HuH-7 (cell line): ENCODE measurements at places on chromosomes 4 and X.

DNA sequence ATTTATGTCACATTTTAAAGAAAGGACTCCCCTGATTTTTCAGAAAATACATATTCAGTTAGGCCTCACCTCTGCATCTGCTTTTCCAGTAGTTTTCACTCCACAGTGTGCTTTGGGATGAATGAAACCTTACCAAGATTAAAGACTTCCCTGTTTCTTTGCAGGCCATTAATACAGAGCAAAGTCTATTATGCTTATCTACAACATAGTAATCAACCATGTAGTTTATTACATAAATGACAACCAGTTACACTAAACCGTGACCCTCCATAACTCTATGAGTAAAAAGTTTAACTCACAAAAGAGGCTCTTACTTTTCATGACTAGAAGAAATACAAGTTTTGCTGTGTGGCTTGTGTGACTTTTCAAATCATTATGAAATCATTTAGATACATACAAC, 2.3 kb downstream of the LRRC66 start:
- no peak for DNase-seq

DNA sequence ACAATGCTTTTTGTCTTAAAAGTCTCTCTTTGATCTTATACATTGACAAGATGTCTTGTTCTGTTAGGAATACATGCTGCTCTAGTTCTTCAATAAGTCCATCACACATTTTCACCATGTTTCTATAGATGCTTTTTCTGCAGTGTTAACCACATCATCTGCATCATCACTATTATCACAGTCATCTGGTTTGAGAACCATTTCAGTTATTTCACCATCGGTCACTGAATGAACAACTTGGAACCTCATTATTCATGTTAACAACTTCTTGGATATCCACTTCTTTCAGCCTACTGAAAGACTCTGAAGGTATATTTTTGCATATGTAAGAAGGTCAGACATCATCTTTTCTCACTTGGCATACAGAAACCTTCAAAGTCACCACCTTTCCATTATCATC, 975.2 kb downstream of the STIM2 start:
- DNase-seq, result no peak

GRCh38 chr4:134935320-134935719, 733.7 kb upstream of the PABPC4L start:
- no peak for DNase-seq

GRCh38 chr4:78949735-78950134, 10.5 kb upstream of the PAQR3 start:
- DNase-seq, result no peak

GRCh38 chrX:37912304-37912703, 64.9 kb upstream of the DYNLT3 start:
- no peak for DNase-seq
